Spleen (tissue), 13 donors: ENCODE measurements at places on chromosomes 1 and 21. TPM values are rescaled to one million over a fixed set of nuclear protein-coding genes. Genes with fewer than 3 reads are reported as not detected.

YTHDF2 gene
- total RNA-seq = 58.0 TPM

PLPPR5 gene
- total RNA-seq = not detected

ANGEL2 gene
- 62.8 TPM for total RNA-seq

DCST1 gene
- total RNA-seq = not detected

SRSF11 gene
- 175 TPM for total RNA-seq

IRF6 gene
- total RNA-seq = 5.6 TPM

RASAL2 gene
- total RNA-seq = 9.1 TPM

TYW3 gene
- total RNA-seq = 13.5 TPM
